ENCODE measurements at places on chromosomes 12 and 14.

GRCh38 chr14:53927171-53927570 lies 29.5 kb downstream of the BMP4 start:
- DNase-seq: no peak

- peak; percentile 77 for DNase-seq
These were observed 685 bp upstream of the CDH24 start for GRCh38 chr14:23057757-23058653.

DNA sequence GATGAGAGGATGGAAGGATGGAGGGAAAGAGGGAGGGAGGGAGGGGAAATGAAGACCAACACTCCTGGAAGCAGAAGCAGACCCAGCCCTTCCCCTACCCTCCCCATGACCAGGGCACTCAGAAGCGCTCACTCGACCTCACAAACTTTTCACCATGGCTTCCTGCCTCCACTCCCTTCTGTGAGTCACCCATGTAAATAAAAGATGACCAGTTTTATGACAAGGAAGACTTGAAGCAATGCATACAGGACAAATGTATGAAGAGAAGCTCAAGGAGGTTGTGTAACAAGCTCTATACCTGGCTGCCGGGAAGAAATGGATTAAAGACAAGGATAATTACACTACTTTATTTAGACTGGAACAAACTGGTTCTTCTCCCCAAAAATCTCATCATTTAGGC lies 63.8 kb downstream of the CDC42BPB start:
- DNase-seq: no peak

- no peak for DNase-seq
These were observed 393.5 kb downstream of the CCDC91 start for GRCh38 chr12:28583701-28584261.

GRCh38 chr12:55972911-55973598 lies 823 bp upstream of the RAB5B start:
- no peak for DNase-seq

DNA sequence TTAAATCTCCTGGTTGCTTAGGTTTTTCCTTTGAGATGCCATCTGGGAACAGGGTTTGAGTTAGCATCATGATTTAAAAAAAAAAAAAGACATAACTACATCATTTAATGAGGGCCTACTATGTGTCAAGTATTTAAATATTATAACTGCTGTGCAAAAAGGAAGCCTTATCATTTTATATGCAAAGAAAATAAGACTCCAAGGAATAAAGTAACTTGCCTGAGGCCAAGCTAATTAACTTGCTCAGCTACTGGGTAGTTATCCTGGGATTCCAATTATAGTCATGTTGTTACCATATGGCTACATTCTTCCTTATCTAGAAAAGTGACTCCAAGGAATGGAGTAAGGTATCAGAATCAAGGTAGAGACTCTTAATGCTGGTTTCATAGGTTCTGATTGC lies 123.5 kb downstream of the SLC41A2 start:
- DNase-seq: no peak

DNA sequence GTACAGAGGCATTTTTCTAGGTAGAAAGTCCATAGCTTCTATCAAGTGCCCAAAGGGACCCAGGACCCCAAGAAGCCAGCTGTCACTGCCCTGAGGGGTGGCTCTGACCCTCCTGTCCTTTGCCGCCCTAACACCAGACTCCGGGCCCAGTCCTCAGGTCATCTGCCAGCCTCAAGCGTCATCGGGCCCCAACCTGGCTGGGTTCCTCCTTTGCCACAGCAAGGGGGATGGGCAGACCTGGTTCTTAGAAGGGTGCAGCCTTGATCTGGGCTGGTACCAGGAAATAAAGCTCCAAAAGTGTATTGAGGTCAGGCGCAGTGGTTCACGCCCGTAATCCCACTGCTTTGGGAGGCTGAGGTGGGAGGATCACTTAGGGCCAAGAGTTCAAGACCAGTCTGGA lies 27.1 kb upstream of the FAM222A start:
- DNase-seq: no peak

DNA sequence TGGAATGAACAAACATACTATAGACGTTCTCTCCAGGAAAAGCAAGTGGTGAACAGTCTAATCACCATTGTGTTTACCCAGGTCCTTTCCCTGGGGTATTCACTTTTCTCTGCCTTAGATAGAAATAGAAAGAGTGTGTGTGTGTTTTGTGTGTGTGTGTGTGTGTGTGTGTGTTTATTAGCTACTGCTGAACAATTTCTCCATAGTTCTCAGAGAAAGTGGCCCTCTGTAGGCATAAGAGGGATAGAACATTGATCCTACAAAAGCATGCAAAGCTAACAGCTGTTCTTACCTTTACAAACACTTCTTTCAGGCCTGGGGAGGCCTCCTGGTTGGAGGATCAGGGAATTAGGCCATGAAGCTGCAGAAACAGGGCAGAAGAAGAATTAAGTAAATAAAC lies 665.7 kb upstream of the TBX3 start:
- no peak for DNase-seq

DNA sequence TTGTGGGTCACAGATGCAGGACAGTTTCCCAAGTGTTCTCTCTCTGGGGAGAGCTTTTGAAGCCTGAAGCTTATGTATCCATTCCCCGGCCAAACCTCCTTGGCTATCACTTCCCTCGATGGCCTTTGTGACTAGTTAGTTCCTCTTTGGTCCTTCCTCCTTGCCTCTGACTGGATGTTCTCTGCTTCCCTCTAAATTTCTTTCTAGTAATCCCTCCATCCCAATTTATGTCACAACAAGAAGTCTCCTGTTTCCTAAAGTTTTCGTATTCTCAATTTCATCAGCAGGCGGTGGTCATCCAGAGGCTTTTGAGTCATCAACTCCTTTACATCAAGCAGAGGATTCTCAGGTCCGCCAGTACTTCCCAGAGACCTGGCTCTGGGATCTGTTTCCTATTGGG lies 27.5 kb downstream of the A2ML1 start:
- DNase-seq: no peak

DNA sequence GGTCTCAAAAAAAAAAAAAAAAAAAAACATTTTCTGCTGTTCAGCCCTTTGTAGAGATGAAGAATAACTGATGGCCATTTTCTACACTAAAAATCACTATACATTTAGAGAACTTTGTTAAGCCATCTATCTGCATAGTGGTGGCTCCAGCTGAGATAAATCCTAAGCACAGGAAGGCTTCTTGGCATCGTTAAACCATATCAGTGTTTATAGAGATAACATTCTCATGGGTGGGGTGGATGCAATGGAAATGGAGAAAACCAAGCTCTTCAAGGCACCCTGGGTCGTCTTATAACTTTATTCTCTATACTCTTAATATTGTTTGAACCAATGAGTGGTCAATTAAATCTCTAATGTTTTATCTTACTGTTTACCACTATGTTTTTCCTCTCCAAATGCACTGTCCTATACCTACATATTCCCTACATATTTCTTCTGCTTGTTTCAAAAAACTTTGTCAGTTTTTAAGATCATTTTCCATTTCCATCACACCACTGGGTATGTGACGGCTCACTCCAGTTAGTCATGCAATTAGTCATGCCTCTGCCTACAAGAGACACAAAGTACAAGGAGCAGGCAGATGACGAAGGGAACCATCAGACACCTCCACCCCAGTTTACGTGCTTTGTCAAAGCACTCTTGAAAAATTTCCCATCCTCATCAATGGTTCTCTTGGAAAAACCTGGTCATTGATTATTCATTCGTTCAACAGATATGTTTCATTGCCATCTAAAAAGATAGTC lies 119.3 kb upstream of the OVCH1 start:
- no peak for DNase-seq

DNA sequence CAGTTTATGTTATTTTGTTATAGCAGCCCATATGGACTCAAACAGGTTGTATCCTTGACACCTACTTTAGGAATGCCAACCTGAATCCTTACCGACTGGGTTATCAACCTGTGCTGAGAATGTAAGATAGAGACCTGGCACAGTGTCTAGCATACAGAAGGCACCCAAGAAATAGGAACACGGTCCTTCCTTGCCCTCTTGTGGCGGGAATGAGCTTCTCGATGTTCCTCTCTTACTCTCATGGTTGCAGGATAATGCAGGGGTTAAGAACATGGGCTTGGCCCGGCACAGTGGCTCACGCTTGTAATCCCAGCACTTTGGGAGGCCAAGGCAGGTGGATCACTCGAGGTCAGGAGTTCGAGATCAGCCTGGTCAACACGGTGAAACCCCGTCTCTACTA lies 6.5 kb downstream of the C12orf43 start:
- DNase-seq: no peak

GRCh38 chr12:82527165-82527780 lies 159.4 kb upstream of the TMTC2 start:
- peak; percentile 88 for DNase-seq

DNA sequence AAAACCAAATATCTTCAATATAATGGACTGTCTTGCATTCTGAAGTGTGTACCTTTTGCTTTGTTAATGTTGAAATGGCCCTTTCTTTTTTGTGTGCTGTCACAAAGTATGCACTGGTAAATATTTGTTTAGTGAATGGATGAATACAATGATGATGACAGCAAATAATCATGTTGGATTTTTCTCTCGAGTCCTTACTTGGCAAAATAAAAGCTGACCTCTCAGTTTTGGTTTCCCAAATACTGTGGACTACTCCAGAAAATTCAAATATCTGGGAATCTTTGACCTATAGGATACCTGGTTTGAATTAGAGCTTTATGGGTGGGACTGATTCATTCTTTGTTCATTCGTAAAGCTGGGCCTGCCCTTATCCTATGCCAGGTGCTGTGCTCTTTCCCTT lies 5.5 kb downstream of the UBE3B start:
- no peak for DNase-seq

GRCh38 chr12:122421187-122421820 lies 1.2 kb downstream of the CLIP1 start:
- peak; percentile 25 for DNase-seq

DNA sequence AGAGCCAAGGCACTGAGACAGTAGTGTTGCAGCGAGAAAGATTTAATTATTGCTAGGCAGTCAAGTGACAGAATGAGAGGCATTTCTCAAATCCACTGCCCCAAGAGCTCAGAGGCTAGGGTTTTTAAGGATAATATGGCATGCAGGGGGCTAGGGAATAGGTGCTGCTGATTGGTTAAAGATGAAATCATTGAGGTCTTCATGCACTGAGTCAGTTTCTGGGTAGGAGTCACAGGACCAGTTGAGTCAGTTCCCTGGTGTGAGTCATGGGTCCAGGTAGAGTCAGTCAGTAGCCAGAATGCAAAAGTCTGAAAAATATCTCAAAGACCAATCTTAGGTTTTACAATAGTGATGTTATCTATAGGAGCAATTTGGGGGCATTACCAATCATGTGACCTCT lies 323.8 kb downstream of the RGS6 start:
- no peak for DNase-seq

GRCh38 chr14:96229315-96229714 lies 24.7 kb downstream of the BDKRB2 start:
- DNase-seq: no peak

- no peak for DNase-seq
These were observed 283 bp downstream of the LMO3 start for GRCh38 chr12:16605642-16606116.

GRCh38 chr12:78968226-78968625 lies 103.7 kb downstream of the SYT1 start:
- no peak for DNase-seq

GRCh38 chr14:56979936-56980335 lies 169.7 kb upstream of the OTX2 start:
- DNase-seq: no peak

- DNase-seq: peak; percentile 71
These were observed 44.5 kb downstream of the KDM2B start for GRCh38 chr12:121536054-121536898.

GRCh38 chr12:123061441-123062205 lies 81.1 kb downstream of the ARL6IP4 start:
- DNase-seq: no peak

- DNase-seq: no peak
These were observed 187.4 kb downstream of the EFCAB11 start for GRCh38 chr14:89767131-89767530.

GRCh38 chr12:77973579-77973978 lies 142.9 kb downstream of the NAV3 start:
- no peak for DNase-seq

GRCh38 chr12:52050116-52050757 lies 1.0 kb upstream of the NR4A1 start:
- DNase-seq: no peak

DNA sequence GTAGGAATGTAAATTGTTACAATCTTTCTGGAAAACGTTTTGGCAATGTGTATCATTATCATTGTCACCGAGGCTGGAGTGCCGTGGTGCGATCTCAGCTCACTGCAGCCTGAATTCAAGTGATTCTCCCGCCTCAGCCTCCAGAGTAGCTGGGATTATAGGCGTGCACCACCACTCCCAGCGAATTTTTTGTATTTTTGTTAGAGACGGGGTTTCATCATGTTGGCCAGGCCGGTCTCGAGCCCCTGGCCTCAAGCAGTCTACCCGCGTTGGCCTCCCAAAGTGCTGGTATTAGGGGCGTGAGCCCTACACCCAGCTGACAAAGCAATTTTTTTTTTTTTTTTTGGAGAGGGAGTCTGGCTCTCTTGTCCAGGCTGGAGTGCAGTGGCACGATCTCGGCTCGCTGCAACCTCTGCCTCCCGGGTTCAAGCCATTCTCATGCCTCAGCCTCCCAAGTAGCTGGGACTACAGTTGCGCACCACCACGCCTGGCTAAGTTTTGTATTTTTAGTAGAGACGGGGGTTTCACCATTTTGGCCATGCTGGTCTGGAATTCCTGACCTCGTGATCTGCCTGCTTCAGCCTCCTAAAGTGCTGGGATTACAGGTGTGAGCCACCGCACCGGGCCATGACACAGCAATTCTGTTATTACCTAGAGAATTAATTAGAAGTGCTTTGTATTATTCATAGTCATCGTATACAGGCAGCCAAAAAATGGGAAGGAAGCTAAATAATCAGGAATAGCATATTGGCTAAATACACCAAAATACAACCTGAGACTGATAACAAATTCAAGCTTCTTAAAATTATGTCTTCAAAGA lies 1.2 kb downstream of the ACTR6 start:
- no peak for DNase-seq

GRCh38 chr12:14621826-14622225 lies 54.1 kb upstream of the PLBD1 start:
- no peak for DNase-seq

GRCh38 chr14:102279688-102280348 lies 25.1 kb downstream of the MOK start:
- no peak for DNase-seq

- no peak for DNase-seq
These were observed 27.6 kb downstream of the TMEM121 start for GRCh38 chr14:105554022-105554421.

- no peak for DNase-seq
These were observed 403.7 kb upstream of the TMTC1 start for GRCh38 chr12:30187426-30187825.

DNA sequence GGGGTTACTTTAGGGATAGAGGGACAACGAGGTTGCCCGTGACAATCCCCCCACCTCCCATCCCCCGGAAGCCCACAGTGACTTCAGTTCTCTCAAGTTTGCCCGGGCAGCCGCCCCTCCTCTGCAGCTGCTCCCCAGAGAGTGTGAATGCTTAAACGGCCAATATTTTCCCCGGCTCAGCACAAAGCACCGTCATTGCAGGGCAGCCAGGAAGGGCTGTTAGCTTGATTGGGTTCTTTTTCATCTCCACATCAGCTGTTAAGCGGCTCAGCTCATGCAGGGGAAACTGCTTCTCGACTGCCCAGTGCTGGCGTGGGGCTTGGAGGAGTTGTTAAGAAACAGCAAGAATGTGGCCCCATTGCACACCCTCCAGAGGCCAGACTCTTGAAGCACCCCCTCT lies 120.5 kb upstream of the NCOR2 start:
- DNase-seq: peak; percentile 63
